ENCODE measurements at places on chromosomes 5 and 9. TPM values are rescaled to one million over a fixed set of nuclear protein-coding genes. Genes with fewer than 3 reads are reported as not detected.

DNA sequence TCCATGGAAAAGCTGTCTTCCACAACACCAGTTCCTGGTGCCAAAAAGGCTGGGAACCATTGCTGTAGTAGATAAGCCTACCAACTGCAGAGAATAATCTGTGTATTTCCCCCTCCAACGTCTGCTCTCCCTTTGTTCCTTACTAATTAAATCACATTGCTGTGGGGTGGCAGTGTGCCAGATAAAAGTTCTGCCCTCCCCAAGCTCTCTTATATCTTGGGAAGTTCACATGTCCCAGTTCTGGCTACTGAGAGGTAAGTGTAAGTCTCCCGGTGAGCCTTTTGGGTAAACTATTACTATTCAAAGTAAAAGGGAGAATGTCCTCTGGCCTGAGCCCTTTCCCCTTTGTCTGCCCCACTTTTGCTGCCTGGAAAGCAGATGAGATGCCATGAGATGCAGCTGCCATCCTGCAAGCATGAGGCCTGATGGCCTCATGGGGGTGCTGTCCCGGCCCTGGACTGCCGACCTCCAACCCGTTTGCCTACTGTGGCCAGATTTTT, 14.7 kb downstream of the ENC1 start:
- no peak overlapping the region for H3K27ac ChIP-seq
- H3K4me1 ChIP-seq: no peaks in the 10 kb centered on the region
- peaks cover 6% of the 10 kb centered on the region for H3K36me3 ChIP-seq
- no peak for DNase-seq

Gene RAPGEF6
- 16.1 TPM for total RNA-seq

GRCh38 chr9:137205126-137206069, at the start of the genes NDOR1 and TMEM203:
NDOR1 (plus strand) TSS chr9:137205700; CDS start chr9:137205778, 78 bp downstream.
TMEM203 (minus strand) TSS chr9:137205648; CDS start chr9:137205414, 234 bp downstream.
- H3K36me3 ChIP-seq: peaks cover 5% of the 10 kb centered on the region
- peak; percentile 95 for DNase-seq
- H3K4me1 ChIP-seq: peaks cover 51% of the 10 kb centered on the region
- H3K27me3 ChIP-seq: no peaks in the 10 kb centered on the region
- H3K27ac ChIP-seq: peak within 1 kb of the TSS; percentile 73
- peak within 1 kb of the TSS; percentile 96 for H3K4me3 ChIP-seq

- H3K4me3 ChIP-seq: no peak overlapping the region
- peak overlapping the region; percentile 52 for H3K27ac ChIP-seq
- H3K36me3 ChIP-seq: no peaks in the 10 kb centered on the region
- no peaks in the 10 kb centered on the region for H3K27me3 ChIP-seq
- DNase-seq: no peak
Measured at GRCh38 chr9:119004618-119004990, 364.6 kb downstream of the BRINP1 start.

Gene MAN1B1
- total RNA-seq: 19.9 TPM

GRCh38 chr5:166499447-166500240, 1791.8 kb upstream of the WWC1 start:
- no peaks in the 10 kb centered on the region for H3K27me3 ChIP-seq
- no peaks in the 10 kb centered on the region for H3K36me3 ChIP-seq
- no peak overlapping the region for H3K4me3 ChIP-seq
- H3K27ac ChIP-seq: no peak overlapping the region
- DNase-seq: no peak
- no peaks in the 10 kb centered on the region for H3K4me1 ChIP-seq

Gene SEMA6A
- 11.4 TPM for total RNA-seq

- H3K4me3 ChIP-seq: no peak overlapping the region
- no peaks in the 10 kb centered on the region for H3K27me3 ChIP-seq
- H3K27ac ChIP-seq: no peak overlapping the region
- no peaks in the 10 kb centered on the region for H3K4me1 ChIP-seq
Measured at GRCh38 chr9:8419596-8420275, 620.2 kb upstream of the DMAC1 start.

- H3K4me3 ChIP-seq: no peak overlapping the region
- no peak overlapping the region for H3K27ac ChIP-seq
- H3K27me3 ChIP-seq: no peaks in the 10 kb centered on the region
- no peaks in the 10 kb centered on the region for H3K4me1 ChIP-seq
Measured at GRCh38 chr5:148750614-148751013, 75.8 kb upstream of the ADRB2 start.

Gene CBY3
- total RNA-seq: not detected

DNA sequence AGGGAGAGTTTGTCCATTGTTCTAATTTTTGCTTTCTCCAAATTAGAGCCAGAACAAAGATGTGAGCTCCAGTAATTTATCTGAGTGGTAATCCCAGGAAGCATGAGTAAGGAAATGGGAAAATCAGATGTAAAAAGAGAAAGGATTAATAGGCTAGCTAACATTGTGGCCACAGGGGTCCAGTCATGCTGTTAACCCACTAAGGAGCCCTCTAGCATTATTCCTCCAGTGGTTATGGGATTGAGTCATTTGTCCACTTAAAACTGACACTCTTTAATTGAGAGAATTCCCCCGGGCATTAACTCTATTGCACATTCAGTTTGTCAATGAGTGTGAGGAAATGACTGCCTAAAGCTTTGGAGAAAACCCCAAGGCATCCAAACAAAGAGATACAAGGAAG, 700.3 kb upstream of the TYRP1 start:
- H3K27me3 ChIP-seq: no peaks in the 10 kb centered on the region
- H3K27ac ChIP-seq: no peak overlapping the region
- no peak for DNase-seq
- no peaks in the 10 kb centered on the region for H3K4me1 ChIP-seq

DNA sequence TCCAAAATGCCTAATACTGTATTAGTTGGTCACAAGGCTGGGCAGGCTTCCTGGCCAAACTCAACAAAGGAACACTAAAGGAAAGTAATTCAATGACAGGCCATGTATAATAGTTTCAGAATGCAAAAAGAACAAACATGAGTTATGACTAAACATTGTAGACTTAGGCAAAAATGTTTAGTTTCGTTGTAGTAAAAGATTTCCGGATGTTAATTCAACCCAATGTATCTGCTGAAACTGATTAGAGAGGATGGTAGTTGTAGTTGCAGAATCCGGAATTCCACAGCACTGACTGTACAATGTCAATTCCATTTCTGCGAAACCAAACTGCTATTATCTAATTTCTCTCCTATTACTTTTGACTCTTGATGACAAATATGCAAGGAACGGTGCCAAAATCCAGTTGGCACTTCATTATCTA, 117.9 kb upstream of the FST start:
- no peaks in the 10 kb centered on the region for H3K27me3 ChIP-seq
- no peak overlapping the region for H3K4me3 ChIP-seq
- H3K36me3 ChIP-seq: no peaks in the 10 kb centered on the region

Gene SLC25A46
- 54.5 TPM for total RNA-seq

Gene LRRC26
- total RNA-seq: 0.17 TPM

DNA sequence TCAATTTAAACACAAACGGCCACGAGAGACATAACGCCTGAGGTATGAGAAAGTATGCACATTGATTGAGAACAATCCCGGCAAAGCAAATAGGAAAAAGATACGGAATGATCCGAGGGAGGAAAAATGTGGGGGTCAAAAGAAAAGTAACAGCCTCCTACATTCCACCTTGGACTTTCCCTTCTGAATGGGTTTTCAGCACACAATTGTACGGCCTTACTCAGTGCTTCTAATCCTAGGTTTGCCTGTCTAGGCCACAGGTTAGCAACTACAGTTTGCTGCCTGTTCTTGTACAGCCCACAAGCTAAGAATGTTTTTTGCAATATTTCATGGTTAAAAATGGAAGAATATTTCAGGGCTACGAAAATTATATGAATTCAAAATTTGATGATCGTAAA, 46.2 kb upstream of the RNF20 start:
- no peaks in the 10 kb centered on the region for H3K27me3 ChIP-seq
- H3K36me3 ChIP-seq: no peaks in the 10 kb centered on the region
- H3K4me1 ChIP-seq: peaks cover 17% of the 10 kb centered on the region
- H3K4me3 ChIP-seq: peak overlapping the region; percentile 29
- peak overlapping the region; percentile 67 for H3K27ac ChIP-seq

GRCh38 chr5:157729858-157730257, 1.4 kb upstream of the THG1L start:
- H3K4me1 ChIP-seq: peaks cover 4% of the 10 kb centered on the region
- DNase-seq: no peak
- H3K4me3 ChIP-seq: no peak overlapping the region
- H3K27ac ChIP-seq: no peak overlapping the region
- no peaks in the 10 kb centered on the region for H3K27me3 ChIP-seq

Gene TXNDC8
- not detected for total RNA-seq

GRCh38 chr9:135971892-135972291, 10.7 kb upstream of the UBAC1 start:
- H3K27ac ChIP-seq: no peak overlapping the region
- DNase-seq: peak; percentile 74
- no peaks in the 10 kb centered on the region for H3K27me3 ChIP-seq
- peaks cover 7% of the 10 kb centered on the region for H3K4me1 ChIP-seq
- H3K36me3 ChIP-seq: no peaks in the 10 kb centered on the region
- H3K4me3 ChIP-seq: no peak overlapping the region

DNA sequence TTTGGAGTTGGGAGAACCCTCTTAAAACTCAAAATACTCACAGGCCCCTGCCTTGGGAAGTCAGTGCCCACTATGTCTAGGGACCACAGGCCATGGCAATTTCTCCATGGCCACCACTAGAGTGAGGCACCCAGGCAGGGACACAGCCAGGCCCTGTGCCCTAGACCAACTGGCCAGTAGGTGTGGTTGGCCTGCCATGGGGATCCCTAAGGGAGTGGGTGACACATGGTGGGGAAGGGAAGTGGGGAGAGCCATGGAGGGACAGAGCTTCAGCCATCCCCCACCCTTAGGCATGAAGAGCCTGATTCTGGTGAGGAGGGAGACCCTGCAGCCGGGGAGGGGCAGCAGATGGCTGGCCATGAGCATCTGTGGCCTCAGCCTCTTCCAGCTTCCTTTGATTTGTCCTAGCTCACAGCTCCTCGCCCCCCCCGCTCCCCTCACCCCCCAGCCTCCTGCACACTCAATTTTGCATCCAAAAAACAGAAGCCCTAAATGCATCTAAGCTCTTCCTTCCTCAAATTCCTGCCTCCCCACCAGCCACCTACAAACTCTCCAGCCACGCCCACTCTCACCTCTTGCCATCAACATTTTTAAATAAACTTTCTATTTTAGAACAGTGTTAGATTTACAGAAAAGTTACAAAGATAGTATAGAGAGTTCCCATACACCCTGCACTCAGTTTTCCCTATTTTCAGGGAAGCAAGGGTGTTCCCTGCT, 1.6 kb upstream of the DBN1 start:
- DNase-seq: no peak
- no peaks in the 10 kb centered on the region for H3K36me3 ChIP-seq

Gene PCDHB11
- 0.23 TPM for total RNA-seq

Gene SLC34A3
- not detected for total RNA-seq

GRCh38 chr9:79977074-79977435, 405.3 kb downstream of the TLE4 start:
- H3K27me3 ChIP-seq: no peaks in the 10 kb centered on the region
- no peaks in the 10 kb centered on the region for H3K36me3 ChIP-seq
- no peak overlapping the region for H3K27ac ChIP-seq
- H3K4me3 ChIP-seq: no peak overlapping the region
- H3K4me1 ChIP-seq: no peaks in the 10 kb centered on the region

DNA sequence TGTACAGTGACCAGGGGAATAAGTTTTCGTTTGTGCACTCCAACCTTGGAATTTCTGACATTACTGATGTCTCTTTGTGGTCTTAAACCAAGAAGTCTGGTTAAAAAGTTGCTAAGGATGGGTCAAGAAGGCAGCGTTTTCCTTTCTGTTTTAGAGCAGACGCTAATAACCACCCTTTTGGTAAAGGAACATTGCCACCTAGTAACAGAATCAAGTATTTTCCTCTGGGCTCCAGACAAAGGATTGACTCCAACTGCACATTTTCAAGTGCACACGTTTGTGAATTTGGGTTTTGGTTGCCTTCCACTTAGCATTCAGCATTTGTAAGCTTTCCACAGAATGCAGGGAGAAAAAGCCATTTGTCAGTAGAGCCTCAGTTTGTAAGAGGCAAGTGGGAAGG, 22.2 kb upstream of the CEP78 start:
- no peak for DNase-seq
- H3K36me3 ChIP-seq: no peaks in the 10 kb centered on the region
- no peaks in the 10 kb centered on the region for H3K27me3 ChIP-seq
- H3K27ac ChIP-seq: no peak overlapping the region

Gene SHISAL2B
- not detected for total RNA-seq

GRCh38 chr9:131942146-131942720, 137.4 kb downstream of the MED27 start:
- peaks cover 10% of the 10 kb centered on the region for H3K36me3 ChIP-seq
- no peak for DNase-seq
- no peaks in the 10 kb centered on the region for H3K4me1 ChIP-seq
- H3K27me3 ChIP-seq: no peaks in the 10 kb centered on the region

Gene PCDHAC2
- 0.93 TPM for total RNA-seq

DNA sequence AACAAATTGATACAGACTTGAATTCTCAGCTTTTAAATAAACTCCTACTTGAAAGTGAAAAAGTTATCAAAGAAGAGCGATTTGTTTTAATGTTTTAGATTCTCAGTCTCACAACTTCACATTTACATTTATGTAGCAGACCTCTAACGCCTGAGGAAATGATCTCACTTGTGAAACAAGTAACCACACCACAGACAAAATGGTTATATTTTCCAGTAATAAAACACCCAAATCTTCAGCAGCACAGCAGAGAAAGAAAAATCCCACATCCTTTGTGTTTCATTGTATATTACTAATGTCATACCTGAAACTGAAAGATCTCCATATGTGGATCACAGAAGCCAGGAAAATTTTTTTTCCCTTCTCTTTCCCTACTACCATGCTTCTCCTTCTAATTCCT, 29.8 kb upstream of the GZMA start:
- no peaks in the 10 kb centered on the region for H3K27me3 ChIP-seq
- H3K27ac ChIP-seq: no peak overlapping the region
- no peaks in the 10 kb centered on the region for H3K4me1 ChIP-seq
- no peak for DNase-seq

- no peak for DNase-seq
- no peaks in the 10 kb centered on the region for H3K27me3 ChIP-seq
- H3K4me3 ChIP-seq: no peak overlapping the region
Measured at GRCh38 chr9:18327121-18327520, 146.8 kb upstream of the ADAMTSL1 start.

Gene LEAP2
- total RNA-seq: 12.0 TPM

Gene PGGT1B
- 6.1 TPM for total RNA-seq

DNA sequence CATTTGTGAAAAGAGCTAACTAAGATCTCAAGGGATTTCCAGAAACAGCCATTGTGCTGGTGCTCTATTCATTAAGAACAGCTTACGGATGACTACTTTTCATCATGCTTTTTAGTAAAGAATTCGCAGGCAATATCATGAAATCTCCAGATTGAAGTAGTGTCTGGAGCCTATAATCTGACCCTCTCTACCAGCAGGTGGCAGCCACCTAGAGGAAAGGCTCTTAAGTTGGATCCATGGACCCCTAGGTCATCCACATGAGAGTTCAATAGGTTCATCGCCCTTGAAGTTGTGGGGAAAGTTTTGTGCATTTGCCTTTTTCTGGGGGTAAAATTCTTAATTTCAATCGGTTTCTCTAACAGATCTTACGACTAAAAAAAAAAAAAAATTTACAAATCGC, 82.3 kb downstream of the SLC1A3 start:
- no peak for DNase-seq
- H3K27me3 ChIP-seq: no peaks in the 10 kb centered on the region
- H3K4me3 ChIP-seq: no peak overlapping the region

GRCh38 chr5:62029303-62029702, 276.7 kb upstream of the KIF2A start:
- no peak overlapping the region for H3K27ac ChIP-seq
- DNase-seq: no peak
- no peaks in the 10 kb centered on the region for H3K36me3 ChIP-seq
- H3K27me3 ChIP-seq: no peaks in the 10 kb centered on the region
- H3K4me1 ChIP-seq: no peaks in the 10 kb centered on the region
